ENCODE measurements at places on chromosomes 2 and 18.

GRCh38 chr18:22391407-22392345, 26.0 kb downstream of the CTAGE1 start:
- DNase-seq, result no peak

DNA sequence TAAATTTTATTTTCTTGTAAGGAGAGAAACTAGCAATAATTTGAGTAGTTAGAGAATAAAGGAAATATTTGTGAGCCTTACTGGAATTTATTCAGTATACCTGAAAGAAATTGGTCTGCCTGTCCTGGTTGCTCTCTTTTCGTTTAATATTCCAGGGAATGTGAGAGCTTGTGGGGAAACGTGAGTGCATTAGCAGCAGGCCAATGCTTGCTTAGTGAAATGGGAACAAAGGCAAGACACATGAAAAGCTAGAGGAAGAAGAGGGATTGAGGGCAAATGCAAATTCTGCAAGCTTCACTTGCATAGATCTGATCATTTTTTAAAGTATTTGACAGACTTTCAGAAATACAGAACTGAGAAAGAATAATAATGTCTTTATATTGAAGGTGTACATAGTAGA, 111.0 kb downstream of the ERBB4 start:
- no peak for DNase-seq

DNA sequence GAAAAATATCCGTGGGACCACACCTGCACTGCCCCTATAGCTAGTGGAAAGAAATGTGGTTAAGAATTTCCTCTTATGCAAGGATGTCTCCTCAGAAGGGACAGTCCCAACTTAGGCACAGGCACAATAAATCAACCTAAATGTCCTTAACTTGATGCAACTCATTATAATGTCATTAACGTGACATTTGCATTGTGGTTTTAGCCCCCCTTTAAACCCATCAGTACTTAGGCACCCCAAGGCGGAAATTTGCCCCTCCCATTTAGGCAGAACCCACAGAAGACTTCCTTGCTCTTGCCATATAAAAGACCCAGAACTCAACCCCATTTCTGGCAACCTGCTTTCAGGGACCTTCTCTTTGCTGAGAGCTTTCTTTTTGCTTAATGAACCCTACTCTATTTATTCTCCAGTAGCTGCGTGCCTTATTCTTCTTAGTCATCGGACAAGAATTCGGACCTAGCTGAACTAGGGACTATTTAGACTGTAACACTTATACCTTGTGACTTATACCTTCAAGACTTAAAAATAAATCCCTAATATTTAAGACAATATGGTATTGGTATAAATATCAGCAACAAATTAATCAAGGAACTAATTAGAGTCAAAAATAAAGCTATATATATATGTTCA, 1281.6 kb upstream of the TMEFF2 start:
- DNase-seq, result no peak

DNA sequence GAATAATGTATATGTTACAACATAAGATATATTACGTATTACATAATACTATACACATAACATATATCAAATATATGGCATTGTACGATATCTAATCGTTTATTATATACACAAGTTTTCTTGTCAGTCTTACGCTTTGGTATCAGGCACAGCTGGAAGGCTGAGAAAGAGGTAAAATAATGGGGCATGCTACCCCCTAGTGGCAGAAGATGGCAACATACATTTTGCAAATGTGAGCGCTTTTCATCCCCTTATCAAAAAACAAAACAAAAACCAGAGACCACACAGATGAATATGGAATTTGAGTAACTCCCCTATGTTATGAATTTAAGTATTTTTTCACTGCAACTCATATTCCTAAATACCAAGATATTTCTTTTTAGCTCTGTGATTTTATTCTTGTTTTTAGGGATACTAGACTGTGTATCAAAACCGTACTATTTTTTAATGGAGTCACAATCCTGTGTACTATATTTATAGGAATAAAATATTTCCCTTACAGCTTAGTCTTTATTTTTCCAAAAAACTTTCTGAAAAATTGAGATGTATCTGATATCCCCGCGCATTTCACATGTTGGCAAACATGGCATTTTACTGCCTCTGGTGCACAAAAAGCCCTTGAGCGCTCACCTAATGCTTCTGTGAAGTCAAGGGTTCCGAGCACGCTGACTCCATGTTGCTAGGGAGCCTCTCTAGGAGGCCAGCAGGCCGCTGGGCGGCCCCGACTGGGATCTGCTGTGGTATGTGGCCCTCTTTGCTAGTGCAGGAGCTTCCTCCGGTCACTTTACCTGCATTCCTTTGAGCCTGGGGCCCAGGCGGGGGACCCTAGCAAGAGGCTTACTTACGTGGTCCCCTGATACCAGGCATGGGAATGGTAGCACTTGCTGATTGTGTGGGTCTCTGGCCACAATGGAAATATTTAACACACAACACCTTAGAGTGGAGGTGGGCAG, 62.5 kb downstream of the SLC4A3 start:
- DNase-seq, result no peak

GRCh38 chr2:225602205-225602604, 202.7 kb downstream of the NYAP2 start:
- no peak for DNase-seq

- no peak for DNase-seq
Measured at GRCh38 chr2:62611854-62612253, 93.7 kb upstream of the EHBP1 start.

DNA sequence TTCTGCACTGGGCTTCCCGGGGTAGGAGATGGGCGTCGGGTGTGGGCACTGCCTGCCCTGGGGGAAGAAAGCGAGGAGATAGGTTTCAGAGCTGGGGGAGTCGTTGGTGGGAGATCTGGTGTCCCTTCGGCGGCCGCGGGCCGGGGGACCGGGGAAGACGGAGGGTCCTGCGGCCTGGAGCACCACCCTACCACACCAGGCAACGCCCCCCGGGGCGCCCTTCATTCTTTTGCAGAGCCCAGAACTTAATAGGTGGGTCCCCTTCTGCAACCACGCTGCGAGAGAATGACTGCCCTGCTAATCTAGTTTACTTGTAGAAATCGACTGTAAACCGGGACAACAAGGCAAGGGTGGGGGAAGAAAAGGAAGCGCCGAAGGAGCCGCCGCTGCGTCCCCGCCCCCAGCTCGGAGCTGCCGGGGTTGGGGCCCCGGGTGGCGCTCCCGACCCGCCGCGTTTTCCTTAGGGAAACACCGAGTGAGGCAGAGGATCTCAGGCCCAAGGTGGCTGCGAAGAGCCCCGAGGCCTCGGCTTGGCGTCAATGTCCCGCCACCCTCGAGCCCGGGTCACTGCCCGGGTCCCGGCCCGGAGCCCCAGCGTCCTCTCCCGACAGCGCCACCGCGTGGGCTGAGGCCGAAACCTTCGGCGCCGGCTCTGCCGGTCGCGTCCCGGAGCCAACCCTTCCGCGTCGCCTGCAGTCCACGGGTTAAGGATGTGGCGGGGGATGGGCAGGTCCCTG, 5.4 kb upstream of the SATB2 start:
- DNase-seq, result no peak

GRCh38 chr2:99140056-99140859, 1.2 kb upstream of the C2orf15 start:
- no peak for DNase-seq

DNA sequence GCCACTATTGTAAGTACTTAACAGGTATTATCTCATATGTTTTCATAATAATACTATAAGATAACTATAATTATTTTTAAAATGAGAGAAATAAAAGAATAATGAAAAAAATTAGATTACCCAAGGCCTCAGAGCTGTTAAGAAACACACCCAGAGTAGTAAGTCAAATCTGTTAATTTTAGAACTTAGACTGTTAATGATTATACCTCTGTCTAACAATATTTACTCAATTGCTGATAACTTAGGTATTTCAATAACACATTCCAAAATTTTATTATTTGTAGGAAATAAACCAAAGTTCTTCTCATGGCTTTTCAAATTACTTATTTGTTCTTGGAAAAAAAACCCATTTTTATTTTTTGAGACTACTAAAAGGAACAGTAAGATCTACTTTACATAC, 227.5 kb upstream of the KCNH7 start:
- no peak for DNase-seq

- DNase-seq, result no peak
Measured at GRCh38 chr2:18578033-18578432, 11.3 kb downstream of the NT5C1B start.

GRCh38 chr2:54624591-54625071, 98.8 kb upstream of the EML6 start:
- no peak for DNase-seq

- no peak for DNase-seq
Measured at GRCh38 chr2:181408861-181409260, 48.3 kb upstream of the ITGA4 start.

DNA sequence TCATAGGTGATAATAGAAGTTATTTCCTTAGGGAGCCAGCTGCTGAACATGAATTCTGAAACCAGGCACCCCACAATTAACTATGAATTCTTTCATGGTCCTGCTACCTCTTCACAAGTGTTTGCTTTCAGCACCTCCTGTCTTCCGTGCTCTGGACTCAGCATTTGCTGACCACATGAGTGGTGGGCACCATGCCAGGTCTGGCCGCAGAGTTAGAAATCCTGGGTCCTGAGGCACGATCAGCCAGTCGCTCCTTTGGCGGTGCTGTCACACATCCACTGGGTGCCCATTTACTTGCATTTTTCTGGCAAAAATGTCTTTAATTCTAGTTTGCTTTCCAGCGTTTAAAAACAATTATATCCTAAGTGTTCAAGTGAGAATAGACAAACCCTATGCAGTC, 196.4 kb upstream of the PXDN start:
- DNase-seq, result no peak

- DNase-seq, result no peak
Measured at GRCh38 chr2:186379052-186379451, 107.0 kb upstream of the ZC3H15 start.

DNA sequence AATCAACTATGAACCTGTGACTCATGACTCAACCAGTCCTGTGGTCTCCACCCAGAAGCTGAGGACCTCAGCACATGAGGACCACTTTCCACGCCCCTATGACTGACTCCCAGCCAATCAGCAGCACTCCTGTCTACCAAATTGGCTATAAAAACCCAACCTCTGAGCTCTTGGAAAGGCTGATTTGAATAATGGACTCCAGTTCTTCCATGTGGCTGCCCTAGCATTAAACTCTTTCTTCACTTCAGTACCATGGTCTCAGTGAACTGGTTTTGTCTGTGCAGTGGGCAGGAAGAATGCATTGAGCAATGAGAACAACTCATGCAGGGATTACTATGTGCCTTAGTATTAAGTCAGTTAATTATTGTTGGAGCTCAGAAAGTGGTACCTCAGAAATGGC, 78.3 kb downstream of the CMPK2 start:
- no peak for DNase-seq

DNA sequence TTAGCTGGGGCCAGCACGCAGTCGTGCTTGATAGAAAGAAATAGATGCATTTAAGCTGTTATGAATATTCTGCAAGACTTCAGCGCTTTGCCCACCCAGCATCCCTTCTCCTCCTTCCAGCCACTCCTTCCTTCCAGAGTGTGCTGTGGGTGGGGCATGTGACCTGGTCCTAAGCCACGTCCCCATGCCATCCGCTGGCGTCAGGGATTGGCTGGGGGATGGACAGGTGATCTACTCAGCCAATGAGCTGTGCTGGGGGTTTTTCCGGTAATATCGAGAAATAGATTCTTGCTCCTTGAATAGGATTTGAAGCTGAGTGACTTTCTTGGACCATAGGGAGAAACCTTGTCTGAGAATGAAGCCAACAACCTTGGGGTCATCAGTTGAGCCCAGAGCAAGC, 4.8 kb upstream of the ZAP70 start:
- no peak for DNase-seq

GRCh38 chr18:5318061-5318700, 22.7 kb upstream of the ZBTB14 start:
- no peak for DNase-seq

DNA sequence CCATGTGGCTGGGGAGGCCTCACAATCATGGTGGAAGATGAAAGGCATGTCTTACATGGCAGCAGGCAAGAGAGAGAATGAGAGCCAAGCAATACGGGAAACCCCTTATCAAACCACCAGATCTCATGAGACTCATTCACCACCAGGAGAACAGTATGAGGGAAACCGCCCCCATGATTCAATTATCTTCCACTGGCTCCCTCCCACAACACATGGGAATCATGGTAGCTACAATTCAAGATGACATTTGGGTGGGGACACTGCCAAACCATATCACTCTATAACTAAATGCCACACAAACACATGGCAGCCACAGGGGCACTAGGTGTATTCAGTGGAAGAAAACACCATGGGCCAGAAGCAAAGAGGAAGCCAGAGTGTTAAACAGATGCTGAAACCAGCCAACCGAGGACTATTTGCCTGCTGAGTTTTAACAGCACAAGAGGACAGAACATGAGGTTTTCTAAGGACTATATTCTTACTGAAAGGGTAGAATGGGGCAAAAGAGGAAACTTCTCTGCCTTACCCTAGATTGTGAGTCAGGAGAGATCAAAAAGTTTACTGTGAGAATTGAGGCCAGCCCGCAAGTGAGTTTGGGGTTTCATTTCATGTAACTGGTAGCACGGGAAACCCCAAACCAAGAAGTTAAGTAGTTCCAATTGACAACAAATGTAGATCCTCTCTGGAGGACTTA, 49.2 kb downstream of the SIGLEC15 start:
- no peak for DNase-seq

- DNase-seq, result no peak
Measured at GRCh38 chr2:192827735-192828134, 633.0 kb upstream of the TMEFF2 start.

DNA sequence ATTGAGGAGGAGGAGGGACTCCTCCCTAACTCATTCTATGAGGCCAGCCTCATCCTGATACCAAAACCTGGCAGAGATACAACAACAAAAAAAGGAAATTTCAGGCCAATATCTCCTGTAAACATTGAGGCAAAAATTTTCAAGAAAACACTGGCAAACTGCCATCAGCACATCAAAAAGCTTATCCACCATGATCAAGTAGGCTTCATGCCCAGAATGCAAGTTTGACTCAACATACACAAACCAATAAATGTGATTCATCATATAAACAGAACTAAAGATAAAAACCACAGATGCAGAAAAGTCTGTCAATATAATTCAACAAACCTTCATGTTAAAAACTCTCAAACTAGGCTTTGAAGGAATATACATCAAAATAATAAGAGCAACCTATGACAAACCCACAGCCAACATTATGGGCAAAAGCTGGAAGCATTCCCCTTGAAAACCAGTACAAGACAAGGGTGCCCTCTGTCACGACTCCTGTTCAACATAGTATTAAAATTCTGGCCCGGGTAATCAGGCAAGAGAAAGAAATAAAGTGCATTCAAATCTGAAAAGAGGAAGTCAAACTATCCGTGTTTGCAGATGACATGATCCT, 1014.3 kb downstream of the CBLN2 start:
- no peak for DNase-seq

DNA sequence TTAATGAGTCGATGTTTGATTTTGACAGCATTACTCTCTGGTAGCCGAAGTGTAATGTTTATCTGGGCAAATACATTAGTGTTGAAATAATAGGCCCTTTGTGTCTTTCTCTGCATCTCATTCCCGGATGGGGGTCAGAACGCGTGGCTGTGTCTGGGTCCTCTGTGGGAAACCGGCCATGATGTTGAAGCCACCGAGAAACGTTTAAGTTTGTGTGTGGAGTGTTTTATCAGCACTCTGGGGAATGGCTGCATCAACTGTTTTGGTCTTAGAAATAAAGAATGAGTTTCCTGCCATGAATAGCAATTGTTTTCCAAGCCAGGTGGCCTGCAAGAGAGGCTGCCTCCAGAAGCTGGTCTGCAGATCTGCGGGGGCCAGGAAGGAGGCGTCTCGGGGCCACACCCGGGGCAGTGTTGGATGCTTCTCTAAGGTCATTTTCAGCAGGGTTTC, 69.7 kb downstream of the RNF144A start:
- no peak for DNase-seq

GRCh38 chr2:211328126-211328525, 771.7 kb downstream of the CPS1 start:
- DNase-seq, result no peak

All from amygdala (tissue), 56 donors.